NCI-H446 treated with DMSO at 0.1 percent for 48 hours (cell line): ENCODE measurements at places on chromosomes 11 and 22.

DNA sequence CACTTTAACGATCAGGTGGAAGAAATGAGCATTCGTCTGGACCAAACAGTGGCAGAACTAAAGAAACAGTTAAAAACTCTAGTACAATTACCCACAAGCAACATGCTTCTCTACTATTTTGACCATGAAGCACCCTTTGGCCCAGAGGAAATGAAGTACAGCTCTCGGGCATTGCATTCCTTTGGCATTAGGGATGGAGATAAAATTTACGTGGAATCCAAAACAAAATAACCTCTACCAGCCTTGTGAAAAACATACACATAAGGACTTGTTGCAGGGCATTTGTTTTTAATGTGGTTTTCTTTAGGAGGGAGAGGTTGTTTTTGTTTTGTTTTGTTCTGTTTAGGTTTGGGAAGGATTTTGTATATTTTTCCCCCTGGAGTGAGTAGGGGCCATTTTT, 14.2 kb upstream of the TECTA start:
- no peak for DNase-seq

- DNase-seq = no peak
Observed at GRCh38 chr22:49825944-49826602, 1.6 kb downstream of the BRD1 start.

- DNase-seq = no peak
Observed at GRCh38 chr11:32108576-32108975, 17.7 kb downstream of the RCN1 start.

DNA sequence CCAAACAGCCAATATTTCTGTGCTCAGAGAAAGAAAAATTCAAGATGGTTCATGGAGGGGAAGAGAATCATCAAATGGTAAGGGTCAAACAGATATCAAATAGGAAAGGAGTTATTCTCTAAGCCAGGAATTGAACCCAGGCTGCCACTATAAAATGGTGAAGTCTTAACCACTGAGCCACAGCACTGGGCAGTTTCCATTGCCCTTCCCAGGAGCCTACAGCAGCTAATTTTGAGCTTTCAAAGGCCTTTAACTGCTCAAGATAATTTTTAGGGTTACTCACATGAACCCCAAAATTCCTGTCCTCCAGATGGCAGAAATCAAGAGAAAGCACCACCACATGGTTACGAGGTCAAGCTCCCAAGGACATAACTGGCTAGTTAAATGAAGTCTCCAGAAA, 176.2 kb downstream of the KIF18A start:
- DNase-seq = no peak

- DNase-seq = no peak
Observed at GRCh38 chr11:42974510-42975179, 337.2 kb upstream of the API5 start.

- DNase-seq = peak; percentile 93
Observed at GRCh38 chr11:12319461-12319951, 57.9 kb upstream of the PARVA start.

GRCh38 chr11:32478277-32478731, 43.0 kb upstream of the WT1 start:
- no peak for DNase-seq

GRCh38 chr11:10415817-10416392, 39.2 kb upstream of the AMPD3 start:
- DNase-seq = no peak

- DNase-seq = no peak
Observed at GRCh38 chr11:120022617-120023016, 115.3 kb downstream of the TRIM29 start.
